Stimulated activated CD8-positive, alpha-beta memory T cell treated with anti-CD3 and anti-CD28 coated beads, Interleukin-7, amount 100 ng/mL, for 48 hours (primary cell): ENCODE measurements at places on chromosomes 4 and X.

DNA sequence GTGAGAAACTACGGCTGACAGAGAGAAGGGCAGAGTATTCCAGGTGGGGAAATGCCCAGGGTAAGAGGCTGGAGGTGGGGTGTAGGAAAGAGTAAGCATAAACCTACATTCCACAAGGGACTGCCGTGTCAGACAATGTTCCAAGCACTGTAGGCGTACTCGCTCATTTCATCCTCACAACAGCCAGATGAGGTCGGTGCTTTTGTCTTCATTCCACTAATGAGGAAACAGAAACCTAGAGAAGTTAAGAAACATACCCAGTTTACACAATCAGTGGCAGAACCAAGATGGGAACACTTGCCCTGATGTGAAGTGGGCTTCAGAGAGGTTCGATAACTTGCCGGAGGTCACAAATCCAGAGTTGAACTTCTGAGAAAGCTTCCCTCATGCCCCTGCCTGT lies 4.6 kb downstream of the SASH3 start:
- DNase-seq = no peak

DNA sequence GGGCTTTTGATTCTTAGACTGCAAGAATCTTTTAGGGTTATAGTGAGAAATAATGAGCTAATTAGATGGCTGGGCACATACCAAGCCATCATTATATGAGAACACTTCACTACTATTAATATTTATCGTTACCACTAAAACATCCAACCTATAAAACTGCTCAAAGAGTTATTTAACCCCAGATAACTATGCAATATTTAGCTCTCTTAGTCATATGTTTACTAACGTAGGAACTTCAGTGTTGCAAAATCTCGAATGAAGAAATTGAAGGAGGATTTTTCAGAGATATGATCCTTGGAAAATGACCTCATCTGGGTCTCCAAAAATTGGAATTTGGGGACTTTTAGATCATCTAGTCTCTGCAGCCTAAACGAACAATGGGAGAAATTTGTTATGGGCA lies 265.0 kb upstream of the RPS6KA3 start:
- DNase-seq = no peak

DNA sequence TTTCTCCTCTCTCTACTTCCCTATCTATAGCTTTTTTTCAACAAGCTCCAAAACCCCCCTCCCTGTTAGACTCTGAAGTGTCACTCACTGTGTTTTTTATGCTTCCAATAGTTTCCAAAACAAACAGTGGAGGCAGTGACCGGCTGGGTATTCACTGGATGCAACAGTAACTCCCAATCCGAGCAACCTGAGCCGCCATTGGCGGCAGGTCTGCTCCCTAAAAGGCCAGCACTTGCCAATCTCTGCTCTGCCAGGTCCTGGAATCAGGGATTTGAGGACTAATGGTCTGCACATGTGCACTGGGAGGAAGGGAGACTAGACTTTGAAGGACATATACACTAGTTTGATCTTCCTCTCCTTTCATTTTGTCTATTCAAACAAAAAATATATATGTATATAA lies 7.1 kb downstream of the TBX22 start:
- no peak for DNase-seq

DNA sequence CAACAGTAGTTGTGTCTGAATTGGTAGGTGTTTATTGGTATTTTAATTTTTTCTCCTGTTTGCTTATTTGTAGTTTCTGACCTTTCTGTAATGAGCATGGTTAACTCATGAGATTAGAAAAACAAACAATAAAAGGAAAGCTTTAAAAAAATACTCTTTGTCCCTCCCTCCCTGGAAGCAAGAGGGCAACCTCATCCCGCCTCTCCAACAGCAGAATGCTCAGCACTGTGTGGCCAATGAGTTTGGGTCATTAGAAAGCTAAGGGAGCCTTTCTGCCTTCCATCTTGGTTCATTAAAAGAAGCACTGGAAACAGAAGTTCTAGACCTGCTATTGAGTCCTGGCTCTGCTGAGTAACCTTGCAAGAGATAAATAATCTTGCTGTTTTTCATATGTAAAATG lies 33.9 kb downstream of the TRPC5 start:
- no peak for DNase-seq

- DNase-seq = no peak
These were observed 132.9 kb upstream of the SPANXC start for GRCh38 chrX:141375011-141375760.

DNA sequence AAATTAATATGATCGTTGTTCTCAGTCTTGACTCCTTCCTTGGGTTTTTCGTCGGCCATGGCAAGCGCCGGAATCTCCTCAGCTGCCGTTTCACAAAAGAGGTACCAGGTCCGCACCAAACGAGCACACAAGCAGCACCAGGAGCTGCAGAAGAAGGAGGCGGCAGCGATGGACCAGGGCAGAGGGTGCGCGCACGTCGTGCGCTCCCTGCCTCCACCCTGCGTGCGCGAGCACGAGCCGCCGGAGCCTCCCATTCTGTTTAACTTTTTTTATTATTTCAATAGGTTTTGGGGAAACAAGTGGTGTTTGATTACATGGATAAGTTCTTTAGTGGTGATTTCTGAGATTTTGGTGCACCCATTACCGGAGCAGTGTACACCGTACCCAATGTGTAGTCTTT lies 158.2 kb downstream of the PLS3 start:
- no peak for DNase-seq

DNA sequence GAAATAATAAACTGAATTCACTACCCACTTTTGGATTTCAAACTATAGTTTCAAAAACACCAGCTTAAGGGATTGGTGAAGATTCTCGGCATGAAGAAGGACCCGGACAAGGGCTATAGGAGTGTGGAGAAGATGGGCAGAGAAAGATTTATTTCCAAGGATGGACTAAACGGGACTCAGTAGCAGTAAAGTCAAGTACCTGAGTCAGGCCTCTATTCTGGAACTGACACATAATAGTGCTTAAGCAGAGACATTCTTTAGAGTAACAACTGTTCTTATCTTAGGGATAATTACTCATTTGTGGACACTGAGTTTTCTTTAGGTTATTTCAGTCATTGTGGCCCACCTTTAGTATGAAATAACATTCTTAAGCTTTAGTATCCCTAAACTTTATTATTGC lies 134.6 kb downstream of the GATB start:
- no peak for DNase-seq

DNA sequence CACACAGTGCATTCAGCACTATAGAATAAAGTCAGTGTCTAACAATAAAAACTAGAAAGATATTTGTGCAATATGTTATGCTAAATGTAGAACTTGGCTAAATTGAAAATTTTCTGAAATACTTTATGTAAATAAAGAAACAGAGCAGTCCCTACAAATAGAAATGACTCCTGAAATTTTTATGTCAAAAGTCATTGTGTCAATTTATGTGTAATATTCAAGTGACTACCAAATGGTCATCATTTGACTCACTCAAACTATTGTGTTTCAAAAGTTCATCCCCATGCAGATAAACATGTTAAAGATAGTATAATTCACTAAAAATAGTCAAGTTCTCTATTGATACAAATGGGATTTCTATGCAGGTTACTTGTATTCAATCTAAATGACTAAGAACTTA lies 17.9 kb downstream of the LRBA start:
- DNase-seq = no peak

GRCh38 chr4:104591510-104591911 lies 96.8 kb upstream of the CXXC4 start:
- no peak for DNase-seq

- no peak for DNase-seq
These were observed 27.8 kb upstream of the LIMCH1 start for GRCh38 chr4:41510179-41510578.

DNA sequence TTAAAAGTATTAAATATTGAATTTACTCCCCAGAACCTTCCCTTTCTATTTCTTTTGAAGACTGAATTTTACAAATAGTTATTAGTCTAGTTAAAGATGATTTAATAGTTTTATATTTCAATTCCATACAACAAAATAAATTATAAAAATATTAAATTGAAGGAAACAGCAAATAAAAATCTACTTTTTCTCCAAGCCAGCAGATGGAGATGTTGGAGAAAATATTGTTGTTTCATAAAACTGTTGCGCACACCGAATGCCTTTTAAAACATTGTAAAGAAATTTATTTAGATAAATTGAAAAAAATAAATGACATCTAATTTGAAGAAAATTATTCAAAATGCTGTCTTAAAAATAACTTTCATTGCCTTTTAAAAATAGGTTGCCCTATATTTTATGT lies 5.5 kb downstream of the GRIA2 start:
- no peak for DNase-seq
